Stimulated activated CD8-positive, alpha-beta memory T cell treated with anti-CD3 and anti-CD28 coated beads, Interleukin-2, amount 100 ng/mL, for 1 hour (primary cell): ENCODE measurements at places on chromosomes 1 and 21.

- no peak for DNase-seq
Observed at GRCh38 chr1:110872745-110873720, at the start of gene CD53. Gene CD53, plus strand, starts transcription at chr1:110873148. Its CDS starts 18,261 bp downstream, at chr1:110891409.

DNA sequence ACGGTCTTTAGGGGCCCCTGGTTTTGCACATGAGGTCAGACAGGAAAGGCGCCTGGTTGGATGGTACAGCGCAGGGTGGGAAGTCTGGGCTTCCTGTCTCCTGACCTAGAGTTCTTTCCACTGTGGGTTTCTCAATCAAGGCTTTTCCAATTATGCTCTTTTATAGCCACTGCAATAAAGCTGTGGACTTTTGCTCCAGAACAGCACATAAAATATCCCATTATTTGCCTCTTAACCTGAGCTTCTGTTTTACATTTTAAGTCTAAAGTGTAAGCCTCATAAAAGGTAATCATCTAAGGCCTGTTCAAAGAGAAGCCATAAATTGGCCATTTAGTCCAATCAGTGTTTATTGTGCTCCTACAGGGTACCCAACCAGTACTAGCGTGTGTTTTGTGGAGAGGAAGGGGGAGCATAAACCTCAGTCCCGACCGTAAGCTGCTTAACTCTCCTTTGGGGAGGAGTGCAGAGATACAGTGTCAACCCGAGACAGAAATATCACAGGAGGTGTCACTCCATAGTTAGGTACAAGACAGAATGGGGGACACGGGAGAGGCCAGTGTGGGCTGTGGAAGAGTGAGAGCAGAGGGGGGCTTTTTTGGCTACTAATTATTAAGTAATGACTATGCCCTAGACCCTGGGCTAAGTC, 270.0 kb downstream of the TRABD2B start:
- DNase-seq: no peak

DNA sequence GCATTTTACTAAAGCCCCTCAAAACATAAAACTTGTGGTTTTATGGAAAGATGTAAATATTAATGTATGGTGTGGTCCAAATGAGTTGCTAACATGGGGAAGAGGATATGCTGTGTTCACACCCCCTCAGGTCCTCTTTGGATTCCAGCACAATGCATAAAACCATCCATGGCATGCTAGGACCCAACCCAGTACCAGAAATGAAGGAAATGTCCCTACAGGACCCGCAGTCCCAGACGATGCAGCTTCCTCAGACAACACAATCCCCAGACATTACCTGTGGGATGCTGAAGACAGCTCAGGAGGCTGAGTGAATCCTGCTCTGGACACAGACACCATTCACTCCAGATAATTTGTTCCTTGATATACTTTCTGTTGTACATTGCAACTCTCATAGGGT, 202.2 kb downstream of the LBR start:
- no peak for DNase-seq

GRCh38 chr1:183039985-183040447, 16.8 kb downstream of the LAMC1 start:
- no peak for DNase-seq

- no peak for DNase-seq
Observed at GRCh38 chr1:109148987-109149561, 35.2 kb downstream of the ELAPOR1 start.

- DNase-seq: no peak
Observed at GRCh38 chr1:1567891-1568291, 6.8 kb downstream of the SSU72 start.

- DNase-seq: no peak
Observed at GRCh38 chr21:45372732-45373355, 32.1 kb upstream of the COL18A1 start.

DNA sequence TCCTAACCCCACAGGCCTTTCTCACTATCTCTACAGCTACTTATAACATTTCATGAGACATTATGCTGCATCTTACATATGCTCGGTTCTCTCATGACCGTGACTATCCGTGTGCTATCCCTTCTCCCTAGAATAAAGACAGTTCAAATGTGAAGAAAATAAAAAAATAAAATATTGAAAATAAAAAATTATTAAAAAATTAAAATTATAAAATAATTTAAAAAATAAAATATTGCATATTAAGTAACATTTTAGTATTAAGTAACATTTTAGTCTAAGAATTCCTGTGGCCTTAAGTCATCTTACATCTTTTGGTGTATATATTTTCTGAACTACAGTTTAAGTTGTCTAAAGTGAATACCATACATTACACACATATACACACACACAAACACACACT, 415.5 kb downstream of the DPYD start:
- no peak for DNase-seq

GRCh38 chr1:16189921-16190621, 22.4 kb downstream of the ARHGEF19 start:
- no peak for DNase-seq

DNA sequence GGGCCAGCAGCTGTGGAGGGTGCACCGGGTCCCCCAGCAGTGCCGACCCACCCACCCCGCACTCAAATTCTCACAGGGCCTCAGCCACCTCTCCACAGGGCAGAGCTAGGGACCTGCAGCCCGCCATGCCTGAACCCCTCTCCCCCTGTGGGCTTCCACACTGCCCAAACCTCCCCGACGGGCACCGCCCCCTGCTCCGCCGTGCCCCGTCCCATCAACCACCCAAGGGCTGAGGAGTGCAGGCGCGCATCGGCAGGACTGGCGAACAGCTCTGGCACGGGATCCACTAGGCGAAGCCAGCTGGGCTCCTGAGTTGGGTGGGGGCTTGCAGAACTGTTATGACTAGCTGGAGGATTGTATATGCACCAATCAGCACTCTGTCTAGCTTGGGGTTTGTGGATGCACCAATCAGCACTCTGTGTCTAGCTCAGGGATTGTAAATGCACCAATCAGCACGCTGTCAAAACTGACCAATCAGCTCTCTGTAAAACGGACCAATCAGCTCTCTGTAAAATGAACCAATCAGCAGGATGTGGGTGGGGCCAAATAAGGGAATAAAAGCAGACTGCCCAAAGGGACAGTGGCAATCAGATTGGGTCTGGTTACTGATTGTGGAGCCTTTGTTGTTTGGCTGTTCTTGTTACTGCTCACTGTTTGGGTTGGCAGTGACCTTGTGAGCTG, 12.4 kb upstream of the RCAN3 start:
- no peak for DNase-seq

DNA sequence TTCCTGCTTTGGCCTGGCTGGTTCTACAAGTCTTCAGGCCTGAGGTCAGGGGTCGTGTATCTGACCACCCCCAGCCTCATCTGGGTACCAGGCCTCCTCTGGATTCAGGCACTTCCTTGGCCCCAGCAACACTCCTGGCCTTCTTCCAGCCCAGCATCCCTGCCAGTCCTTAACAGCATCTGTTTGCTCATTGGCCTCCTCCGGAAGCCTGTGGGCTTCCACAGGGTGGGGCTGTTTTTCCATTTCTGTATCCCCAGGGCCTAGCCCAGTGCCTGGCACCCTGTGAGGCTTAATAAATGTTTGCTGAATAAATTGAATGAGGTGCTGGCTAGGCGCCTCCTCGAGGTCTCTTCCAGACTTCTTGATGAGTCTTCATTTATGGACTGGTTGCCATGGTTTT, 21.5 kb upstream of the GPR37L1 start:
- no peak for DNase-seq

GRCh38 chr1:24415910-24416665, 486 bp downstream of the NIPAL3 start:
- no peak for DNase-seq
